Fibroblast of skin of back (primary cell): ENCODE measurements at places on chromosomes 4 and X.

DNA sequence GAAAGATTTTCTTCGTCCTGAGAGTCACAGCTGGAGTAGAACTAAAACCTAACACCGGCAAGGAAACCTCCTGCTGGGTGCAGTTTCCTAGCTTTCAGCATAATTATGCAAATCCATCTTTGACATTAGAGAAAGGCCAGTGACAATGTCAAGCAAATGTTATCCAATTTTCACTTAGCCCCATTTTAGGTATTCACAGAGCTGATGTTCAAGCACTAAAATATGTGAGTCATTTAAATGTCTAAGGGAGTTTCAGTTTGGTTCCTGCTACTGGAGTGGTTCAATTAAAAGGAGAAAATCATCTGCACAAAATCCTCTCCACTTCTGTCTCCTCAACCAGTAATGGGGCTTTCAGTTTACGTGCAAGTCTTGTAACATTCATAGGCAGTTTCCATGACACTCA is 37.1 kb upstream of the AMOT start:
- no peak for DNase-seq

DNA sequence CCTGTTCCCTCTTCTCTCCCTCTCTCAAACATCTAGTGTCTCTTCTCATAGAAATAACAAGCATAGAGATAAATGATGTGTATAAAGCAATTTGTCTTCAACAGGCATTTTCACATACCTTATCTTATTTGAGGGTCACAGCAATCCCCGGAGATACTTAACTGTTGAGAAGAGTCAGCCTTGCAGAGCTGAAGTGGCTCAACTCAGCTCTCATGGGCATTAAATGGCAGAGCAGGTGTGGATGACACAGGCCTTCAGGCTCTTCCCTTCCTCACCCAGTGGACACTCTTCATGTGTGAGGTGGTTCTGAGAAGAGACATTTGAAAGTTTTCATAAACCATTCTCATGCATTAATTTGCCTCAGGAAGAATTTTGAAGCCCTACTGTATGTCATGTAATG is 134.2 kb downstream of the AFF2 start:
- DNase-seq, result no peak

- peak; percentile 15 for DNase-seq
These were observed 55.5 kb upstream of the MAGED1 start for GRCh38 chrX:51837921-51838320.

- DNase-seq, result no peak
These were observed 29.8 kb downstream of the SMIM20 start for GRCh38 chr4:25943805-25944204.

DNA sequence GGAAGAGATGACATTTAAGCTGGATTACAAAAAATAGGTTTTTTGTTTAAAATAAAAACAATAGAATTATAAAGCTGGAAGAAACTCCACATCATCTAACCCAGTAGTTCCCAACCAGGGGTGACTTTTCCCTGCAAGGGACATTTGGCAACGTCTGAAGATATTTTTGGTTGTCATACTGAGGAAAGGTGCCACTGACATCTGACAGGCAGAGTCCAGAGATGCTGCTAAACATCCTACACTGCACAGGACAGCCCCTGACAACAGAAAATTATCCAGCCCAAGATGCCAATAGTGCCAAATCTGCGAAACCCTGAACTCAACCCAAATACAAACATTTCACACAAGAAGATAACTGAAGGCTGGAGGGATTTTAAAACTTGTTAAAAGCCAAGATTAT is 18.5 kb downstream of the TAB3 start:
- no peak for DNase-seq

GRCh38 chr4:102298716-102299115 is 46.6 kb downstream of the SLC39A8 start:
- no peak for DNase-seq

- peak; percentile 2 for DNase-seq
These were observed 2.2 kb downstream of the FUNDC2 start for GRCh38 chrX:155028877-155029291.

DNA sequence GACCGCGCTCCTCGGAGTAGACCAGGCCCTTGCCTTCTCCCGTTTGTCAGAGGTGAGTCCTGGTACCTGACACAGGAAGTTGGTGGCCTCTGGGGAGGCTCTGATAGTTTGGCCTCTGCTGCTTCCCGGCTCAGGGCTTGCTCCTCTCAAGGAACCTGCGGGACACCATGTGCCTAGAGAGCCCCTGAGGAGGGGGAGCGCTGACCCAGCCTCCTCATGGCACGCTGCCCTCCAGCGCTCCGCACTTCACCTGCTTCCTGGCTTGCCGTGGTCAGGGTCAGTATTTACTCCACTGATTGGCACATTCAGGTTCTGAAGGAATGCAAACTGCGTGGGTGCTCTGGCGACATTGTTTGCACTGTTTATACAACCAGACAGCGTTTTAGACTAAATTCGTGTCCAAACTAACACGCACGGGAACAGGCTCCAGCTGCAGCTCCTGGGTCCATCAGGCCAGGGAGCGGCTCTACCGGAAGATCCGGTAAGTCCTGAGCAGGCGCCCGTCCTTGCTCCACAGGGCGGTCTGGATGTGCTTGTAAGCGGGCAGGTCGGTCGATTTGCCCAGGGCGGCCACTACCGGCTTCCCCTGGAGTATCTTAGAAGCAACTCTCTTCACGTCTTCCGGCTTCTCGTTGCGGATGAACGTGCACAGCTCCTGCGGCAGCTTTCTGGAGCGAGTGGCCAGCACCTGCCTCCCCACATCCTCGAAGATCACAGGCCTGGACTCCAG is 121.6 kb upstream of the GRID2 start:
- DNase-seq, result no peak

- DNase-seq, result peak; percentile 99
These were observed 148.5 kb downstream of the DHRSX start for GRCh38 chrX:2351999-2352995.

GRCh38 chr4:87961993-87962392 is 13.5 kb upstream of the SPP1 start:
- DNase-seq, result peak; percentile 39

DNA sequence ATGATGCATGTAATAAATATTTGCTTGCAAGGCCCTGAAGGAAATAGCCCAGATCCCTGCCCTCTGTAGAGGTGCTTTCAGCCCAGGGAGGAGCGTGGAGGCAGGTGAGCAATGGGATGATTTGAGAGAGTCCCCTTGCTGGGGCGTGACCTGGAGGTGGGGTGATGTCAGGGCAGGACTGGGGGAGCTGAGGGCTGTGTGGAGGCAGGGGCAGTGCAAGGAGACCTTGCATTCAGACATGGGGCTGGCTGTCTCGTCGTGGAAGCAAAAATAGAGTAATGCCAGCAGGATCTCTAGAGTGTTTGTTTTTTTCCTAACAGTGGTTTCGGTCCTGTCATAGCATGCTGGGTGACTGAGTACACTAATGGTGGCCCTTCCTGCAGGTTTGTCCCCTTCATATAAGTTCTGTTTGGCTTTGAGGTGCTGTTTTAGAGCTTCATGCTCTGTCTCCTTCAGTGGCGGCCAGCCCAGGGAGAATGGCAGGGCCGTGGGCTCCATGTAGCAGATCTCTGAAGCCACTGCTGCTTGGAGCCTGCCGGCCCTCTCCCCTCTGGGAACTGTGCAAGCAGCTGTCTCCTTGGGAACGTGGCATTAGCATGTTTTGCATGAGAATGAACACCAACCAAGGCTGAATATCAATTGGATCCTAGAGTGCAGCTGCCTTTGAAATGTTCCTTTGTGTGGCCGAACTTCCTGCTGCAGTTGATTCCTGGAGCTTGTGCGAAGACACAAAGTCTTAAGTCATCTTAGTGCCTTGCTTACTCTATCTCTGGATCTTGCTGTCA is 39.3 kb upstream of the CLDN34 start:
- DNase-seq, result no peak

- DNase-seq, result no peak
These were observed 4.3 kb downstream of the QRFPR start for GRCh38 chr4:121376556-121376955.

DNA sequence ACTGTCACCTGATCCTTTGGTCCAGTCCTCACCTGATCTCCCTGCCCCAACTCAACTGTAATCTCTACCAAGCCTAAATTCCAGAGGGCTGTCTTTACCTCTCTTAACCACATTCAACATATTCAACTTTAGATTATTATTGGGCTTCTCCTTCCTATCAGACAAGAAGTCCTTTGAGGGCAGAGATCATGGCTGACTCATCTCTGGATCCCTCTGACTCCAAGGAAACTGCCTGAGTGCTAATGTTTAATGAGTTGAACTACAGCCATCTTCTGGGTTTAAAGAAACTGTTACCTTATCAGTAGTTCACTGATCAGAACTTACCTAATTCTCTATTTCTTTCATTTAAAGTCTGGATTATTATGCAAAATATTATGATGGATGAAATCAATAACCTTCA is 135.7 kb downstream of the GPC3 start:
- DNase-seq, result peak; percentile 18

DNA sequence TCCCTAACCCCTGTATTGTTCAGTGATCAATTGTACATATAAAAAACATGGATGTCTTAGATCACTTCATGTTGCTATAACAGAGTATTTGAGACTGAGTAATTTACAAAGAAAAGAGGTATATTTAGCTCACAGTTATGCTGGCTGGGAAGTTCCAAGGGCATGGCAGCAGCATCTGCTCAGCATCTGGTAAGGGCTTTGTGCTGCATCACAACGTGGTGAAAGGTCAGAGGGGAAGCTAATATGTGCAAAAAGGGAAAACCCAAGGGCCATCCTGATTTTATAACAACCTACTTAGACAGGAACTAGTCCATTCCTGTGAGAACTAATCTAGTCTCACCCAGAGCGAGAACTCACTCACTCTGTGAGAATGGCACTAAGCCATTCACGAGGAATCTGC is 128.2 kb upstream of the OTUD4 start:
- DNase-seq, result no peak

DNA sequence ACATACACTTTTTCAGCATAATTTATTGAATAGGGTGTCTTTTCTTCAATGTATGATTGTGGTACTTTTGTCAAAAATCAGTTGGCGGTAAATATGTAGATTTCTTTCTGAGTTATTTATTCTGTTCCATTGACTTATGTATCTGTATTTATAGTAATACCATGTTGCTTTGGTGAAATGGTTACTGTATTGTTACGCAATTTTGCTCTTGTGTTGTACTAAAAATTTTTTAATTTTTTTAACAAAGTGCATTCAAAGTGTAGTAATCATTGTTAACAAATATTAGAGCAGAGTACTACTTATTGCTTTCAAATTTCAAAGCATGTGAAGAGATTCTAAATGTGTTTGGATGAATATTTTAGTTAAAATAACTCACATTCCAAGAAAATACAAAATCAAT is 915.4 kb downstream of the PCDH19 start:
- DNase-seq, result no peak

GRCh38 chrX:15468036-15468435 is 25.1 kb downstream of the PIR start:
- DNase-seq, result peak; percentile 43

GRCh38 chr4:23463071-23463470 is 426.8 kb downstream of the PPARGC1A start:
- no peak for DNase-seq

GRCh38 chr4:186258216-186258811 is 7.7 kb upstream of the F11 start:
- DNase-seq, result no peak

DNA sequence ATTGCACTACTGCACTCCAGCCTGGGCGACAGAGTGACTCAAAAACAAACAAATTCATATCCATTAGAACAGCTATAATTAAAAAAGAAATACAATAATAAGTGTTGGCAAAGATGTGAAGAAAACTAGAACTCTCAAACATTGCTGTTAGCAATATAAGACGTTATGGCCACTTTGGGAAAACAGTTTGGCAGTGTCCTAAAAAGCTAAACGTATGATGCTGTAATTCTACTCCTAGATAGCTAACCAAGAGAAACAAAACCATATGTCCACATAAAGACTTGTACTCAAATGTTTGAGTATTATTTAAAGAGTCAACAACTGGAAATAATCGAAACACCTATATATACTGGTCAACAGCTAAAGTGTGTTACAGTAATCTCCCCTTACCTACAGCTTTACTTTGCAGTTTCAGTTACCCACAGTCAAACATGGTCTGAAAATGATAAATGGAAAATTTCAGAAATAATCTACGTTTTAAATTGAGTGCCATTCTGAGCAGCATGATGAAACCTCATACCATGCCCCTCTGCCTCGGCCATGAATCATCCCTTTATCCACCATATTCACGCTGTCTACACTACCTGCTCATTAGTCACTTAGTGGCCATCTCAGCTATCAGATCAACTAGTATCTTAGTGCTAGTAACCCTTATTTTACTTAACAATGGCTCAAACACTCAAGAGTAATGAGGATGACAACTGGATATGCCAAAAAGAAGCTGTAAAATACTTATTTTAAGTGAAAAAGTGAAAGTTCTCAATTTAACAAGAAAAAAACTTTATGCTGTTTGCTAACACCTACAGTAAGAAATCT is 4.9 kb downstream of the ELF2 start:
- peak; percentile 63 for DNase-seq

DNA sequence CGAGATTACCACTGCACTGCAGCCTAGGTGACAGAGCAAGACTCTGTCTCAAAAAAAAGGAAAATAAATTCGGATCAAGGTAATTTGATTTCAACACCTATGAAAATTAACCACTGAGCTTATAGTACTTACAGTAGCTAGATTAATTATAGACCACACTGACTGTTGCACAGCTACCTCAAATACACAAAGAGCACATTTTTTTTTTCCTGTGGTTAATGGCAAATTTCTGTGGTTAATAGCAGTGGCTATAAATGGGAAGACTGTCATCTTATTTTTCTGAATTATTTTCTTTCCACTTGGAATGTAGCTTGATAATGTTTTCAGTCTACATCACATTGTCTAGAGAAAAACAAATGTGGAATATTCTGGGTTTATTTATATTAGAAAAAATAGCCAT is 1661.6 kb upstream of the PCDH7 start:
- peak; percentile 64 for DNase-seq

DNA sequence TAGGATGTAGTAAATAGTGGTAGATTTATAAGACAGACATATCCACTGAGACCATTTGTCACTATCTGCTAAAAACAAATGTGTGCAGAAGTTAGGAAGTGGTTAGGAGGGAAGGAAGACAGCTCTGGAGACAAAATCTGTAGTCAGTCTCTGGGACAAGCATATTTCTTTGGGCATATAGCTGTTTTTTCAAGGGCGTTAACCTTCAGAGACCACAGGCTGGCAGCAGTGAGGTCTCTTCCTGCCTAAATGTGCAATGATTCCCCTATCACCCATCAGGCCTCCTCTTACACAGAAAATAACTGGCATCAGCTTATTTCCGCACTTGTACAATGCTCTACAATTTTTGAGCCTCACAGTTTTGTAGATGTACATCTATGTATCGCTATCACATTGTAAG is 6.5 kb downstream of the TMEM150C start:
- DNase-seq, result peak; percentile 6

DNA sequence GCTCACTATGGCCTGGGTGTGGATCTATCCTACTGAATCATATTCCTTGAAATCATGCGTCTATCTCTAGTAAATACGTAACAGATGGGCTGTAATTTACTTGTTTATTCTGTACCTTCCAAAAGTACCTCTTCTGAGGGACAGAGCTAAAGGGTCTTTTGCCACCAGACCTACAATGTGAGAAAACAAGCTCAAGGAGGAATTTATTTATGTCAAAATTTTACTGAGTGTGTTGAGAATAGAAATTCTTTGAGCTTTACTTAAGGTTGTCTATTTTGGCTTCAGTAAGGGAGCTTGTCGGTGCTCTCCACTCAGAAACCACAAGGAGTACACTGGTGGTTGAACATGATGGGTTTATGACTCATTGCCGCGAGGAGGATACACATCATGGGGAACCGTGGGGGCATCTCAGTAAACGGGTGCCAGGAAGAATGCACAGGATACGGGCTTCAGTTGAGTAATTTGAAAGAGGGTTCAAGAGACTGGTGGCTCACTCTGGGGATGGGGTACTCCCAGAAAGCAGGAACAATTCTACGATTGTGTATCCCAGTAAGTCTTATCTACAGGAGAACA is 3.0 kb downstream of the ANK2 start:
- DNase-seq, result peak; percentile 22

- DNase-seq, result no peak
These were observed 168.2 kb downstream of the TSPAN5 start for GRCh38 chr4:98490251-98490650.
